ENCODE measurements at places on chromosomes 4 and X. TPM values are rescaled to one million over a fixed set of nuclear protein-coding genes. Genes with fewer than 3 reads are reported as not detected.

DNA sequence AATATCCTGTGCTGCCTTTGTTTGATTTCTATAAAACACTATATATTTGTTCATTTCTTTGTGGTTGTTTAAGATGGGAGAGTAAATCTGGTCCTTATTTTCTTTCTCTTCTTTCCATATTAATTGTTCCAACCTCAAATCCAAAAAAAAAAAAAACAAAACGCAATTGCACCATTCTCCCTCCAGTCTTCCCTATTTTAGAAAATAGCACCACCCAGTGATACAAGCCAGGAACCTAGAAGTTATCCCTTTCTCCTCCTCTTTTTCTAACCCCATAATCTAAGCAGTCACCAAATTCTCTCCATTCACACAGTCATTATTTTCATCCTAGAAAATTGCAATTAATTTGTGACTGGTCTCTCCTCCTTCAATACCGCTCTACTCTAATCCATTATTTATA is 107.8 kb downstream of the GABRA3 start:
- DNase-seq = no peak
- no peaks in the 10 kb centered on the region for H3K4me1 ChIP-seq
- no peaks in the 10 kb centered on the region for H3K27me3 ChIP-seq
- H3K36me3 ChIP-seq = no peaks in the 10 kb centered on the region

- peak overlapping the region; percentile 80 for H3K27ac ChIP-seq
- peaks cover 55% of the 10 kb centered on the region for H3K4me1 ChIP-seq
- H3K27me3 ChIP-seq = no peaks in the 10 kb centered on the region
- DNase-seq = peak; percentile 84
These were observed 15.0 kb downstream of the GAB3 start for GRCh38 chrX:154735695-154736393.

- no peaks in the 10 kb centered on the region for H3K36me3 ChIP-seq
- H3K4me3 ChIP-seq = no peak overlapping the region
- no peaks in the 10 kb centered on the region for H3K27me3 ChIP-seq
- DNase-seq = no peak
These were observed 1821.7 kb downstream of the ARAP2 start for GRCh38 chr4:34422472-34423175.

- H3K27ac ChIP-seq = no peak overlapping the region
- H3K4me3 ChIP-seq = no peak overlapping the region
- no peaks in the 10 kb centered on the region for H3K4me1 ChIP-seq
- DNase-seq = no peak
- H3K36me3 ChIP-seq = no peaks in the 10 kb centered on the region
These were observed 23.5 kb upstream of the LRBA start for GRCh38 chr4:151038452-151039157.

DNA sequence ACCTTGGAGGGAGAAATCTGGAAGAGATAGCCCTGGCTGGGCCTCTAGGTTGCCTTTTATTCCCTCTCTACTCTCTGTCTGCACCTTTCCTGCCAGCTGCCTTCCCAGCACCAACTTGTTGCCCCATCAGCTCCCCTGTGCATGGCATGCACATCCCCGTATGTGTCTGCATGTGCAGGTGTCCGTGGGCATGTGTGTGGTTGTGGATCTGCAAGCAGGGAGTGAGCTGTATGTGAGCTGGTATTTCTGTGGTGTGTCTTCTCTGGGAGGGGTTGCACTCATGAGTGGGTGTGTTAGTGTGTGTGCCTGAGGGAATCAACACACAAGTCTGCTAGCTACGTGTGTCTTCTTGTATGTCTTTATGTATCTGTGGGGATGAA is 9.9 kb downstream of the L1CAM start:
- H3K4me1 ChIP-seq = no peaks in the 10 kb centered on the region
- no peaks in the 10 kb centered on the region for H3K27me3 ChIP-seq
- DNase-seq = no peak
- H3K27ac ChIP-seq = no peak overlapping the region

The CYP4V2 gene
- total RNA-seq = 14.3 TPM

The GPRASP1 gene
- 0.85 TPM for total RNA-seq

The MTM1 gene
- 7.3 TPM for total RNA-seq

The ADH1B gene
- total RNA-seq = 650 TPM

The ADH7 gene
- not detected for total RNA-seq
